ENCODE measurements at places on chromosomes 7 and 10.

- DNase-seq = no peak
These were observed 33.3 kb downstream of the EGFR start for GRCh38 chr7:55052081-55052480.

DNA sequence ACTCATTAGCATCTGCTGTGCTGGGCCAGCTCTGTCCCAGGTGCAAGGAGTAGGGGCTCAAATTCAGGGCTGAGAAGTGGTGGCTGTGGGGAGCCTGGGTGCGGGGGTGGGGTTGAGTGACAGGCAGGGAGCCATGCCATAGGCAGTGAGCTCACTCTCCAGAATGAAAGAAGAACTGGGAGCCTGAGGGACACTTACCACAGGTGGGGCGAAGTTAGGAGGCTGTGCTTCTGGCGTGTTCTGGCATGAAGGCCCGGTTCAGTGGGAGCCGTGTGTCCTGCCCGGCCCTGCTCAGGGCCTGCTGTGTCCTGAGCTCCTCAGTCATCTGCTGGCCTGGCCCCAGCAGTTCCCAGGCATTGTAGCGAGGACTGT is 62.5 kb downstream of the MKI67 start:
- no peak for DNase-seq

DNA sequence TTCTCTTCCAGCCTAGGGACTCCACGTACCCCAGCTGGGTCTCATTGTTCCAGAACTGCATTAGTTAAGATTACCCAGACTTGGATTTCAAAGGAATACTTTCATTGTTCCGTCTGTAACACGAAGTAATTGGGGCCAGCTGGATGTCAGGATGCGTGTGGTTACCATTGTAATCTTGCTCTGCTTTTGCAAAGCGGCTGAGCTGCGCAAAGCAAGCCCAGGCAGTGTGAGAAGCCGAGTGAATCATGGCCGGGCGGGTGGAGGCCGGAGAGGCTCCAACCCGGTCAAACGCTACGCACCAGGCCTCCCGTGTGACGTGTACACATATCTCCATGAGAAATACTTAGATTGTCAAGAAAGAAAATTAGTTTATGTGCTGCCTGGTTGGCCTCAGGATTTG is 21.0 kb downstream of the LRRC17 start:
- no peak for DNase-seq

DNA sequence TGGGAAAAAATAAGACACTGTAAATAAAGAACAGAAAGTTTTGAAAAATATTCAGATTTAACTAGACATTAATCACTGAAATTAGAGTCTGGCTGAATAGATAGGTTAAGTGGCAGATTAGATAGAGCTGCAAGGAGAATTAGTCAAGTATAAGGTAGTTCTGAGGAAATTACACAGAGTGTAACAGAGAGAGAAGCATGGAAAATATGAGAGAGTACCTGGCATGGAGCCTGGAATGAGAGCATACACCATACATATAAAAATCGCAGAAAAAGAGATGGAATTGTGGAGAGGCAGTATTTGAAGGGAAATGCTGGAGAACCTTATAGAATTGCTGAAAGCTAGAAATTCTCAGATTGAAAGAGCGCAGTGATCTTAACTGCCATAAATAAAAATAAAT is 46.9 kb downstream of the ZNRF2 start:
- DNase-seq = no peak

GRCh38 chr7:108028111-108028510 is 25.1 kb upstream of the LAMB1 start:
- DNase-seq = no peak

GRCh38 chr10:11159543-11160215 is 142.0 kb downstream of the CELF2 start:
- DNase-seq = no peak

DNA sequence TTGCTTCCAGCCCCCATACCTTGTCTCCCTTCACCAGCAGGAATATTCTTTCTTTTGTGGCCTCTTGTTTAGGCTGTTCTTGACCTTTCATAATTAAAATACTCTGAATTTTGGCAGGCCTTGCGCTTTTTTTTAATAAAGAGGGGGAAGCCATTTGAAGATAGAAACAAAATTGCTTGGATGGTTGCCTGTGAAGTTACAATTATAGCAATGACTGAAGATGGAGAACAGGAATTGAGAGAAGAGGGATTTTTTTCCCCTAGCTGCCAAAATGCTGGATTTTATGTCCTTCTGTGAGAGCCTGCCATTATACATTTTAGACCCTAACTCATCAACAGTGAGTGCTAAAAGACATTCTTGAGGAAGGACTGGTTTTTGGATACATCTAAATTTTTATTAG is 24.8 kb downstream of the FGFBP3 start:
- DNase-seq = no peak

DNA sequence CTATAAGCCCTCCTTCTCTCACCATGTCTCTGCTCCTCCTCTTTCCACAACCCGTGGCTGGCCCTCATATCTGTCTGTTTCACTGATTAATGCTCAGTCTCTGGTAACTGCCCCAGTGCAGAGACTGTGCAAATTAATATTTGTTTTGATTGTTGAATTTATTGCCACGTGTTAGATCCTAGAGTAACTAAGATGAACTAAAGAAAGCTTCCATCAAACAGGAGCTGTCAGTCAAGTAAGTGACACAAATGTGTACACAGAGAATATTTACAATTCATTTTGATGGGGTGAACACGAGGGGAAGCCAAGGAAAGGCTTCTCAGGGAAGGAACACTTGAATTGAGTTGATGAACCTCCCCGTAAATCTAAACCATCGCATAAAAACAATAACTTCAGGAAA is 182.5 kb downstream of the BAMBI start:
- DNase-seq = no peak

GRCh38 chr7:32559480-32559879 is 64.2 kb downstream of the AVL9 start:
- no peak for DNase-seq

- DNase-seq = no peak
These were observed 973 bp downstream of the SDK1 start for GRCh38 chr7:3301831-3302618.

- no peak for DNase-seq
These were observed 20.2 kb downstream of the WIPF3 start for GRCh38 chr7:29826530-29826822.

DNA sequence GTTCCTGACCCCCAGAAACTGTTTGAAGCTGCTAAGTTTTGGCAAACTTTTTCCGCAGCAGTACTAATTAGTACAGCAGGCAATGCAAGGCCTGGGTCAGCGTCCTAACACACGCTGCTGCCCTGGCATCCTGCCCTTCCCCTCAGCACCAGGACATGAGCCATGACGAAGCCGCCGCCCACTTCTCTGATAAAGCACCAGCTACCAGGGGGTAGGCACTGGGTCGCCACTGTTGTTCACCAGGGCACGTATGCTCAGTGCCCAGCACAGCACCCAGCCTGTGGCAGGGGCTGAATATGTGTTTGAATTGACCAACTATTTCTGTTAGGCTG is 59.5 kb downstream of the CHST15 start:
- DNase-seq = no peak

DNA sequence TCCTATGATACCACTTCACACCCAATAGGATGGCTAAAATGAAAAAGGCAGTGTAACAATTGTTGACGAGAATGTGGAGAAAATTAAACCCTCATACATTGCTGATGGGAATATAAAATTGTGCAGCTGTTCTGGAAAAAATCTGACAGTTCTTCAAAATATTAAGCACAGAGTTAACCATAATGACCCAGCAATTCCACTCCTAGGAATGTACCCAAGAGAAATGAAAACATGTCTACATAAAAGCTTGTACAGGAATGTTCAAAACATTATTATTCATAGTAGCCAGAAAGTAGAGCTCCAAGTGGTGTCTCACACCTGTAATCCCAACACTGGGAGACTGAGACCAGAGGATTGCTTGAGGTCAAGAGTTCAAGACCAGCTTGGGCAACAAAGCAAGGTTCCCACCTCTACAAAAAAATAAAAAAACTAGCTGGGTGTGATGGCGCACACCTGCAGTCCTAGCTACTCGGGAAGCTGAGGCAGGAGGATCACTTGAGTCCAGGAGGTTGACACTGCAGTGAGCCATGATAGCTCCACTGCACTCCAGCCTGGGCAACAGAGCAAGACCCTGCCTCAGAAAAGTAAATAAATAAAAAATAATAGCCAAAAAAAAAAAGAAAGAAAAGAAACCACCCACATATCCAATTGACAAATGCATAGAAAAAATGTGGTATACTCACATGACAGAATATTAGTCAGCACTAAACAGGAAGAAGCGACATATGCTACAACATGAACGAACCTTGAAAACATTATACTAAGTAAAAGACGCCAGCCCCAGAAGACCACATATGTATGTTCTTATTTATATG is 5.0 kb downstream of the RHEB start:
- no peak for DNase-seq
